ENCODE measurements at places on chromosomes 2 and 18.

DNA sequence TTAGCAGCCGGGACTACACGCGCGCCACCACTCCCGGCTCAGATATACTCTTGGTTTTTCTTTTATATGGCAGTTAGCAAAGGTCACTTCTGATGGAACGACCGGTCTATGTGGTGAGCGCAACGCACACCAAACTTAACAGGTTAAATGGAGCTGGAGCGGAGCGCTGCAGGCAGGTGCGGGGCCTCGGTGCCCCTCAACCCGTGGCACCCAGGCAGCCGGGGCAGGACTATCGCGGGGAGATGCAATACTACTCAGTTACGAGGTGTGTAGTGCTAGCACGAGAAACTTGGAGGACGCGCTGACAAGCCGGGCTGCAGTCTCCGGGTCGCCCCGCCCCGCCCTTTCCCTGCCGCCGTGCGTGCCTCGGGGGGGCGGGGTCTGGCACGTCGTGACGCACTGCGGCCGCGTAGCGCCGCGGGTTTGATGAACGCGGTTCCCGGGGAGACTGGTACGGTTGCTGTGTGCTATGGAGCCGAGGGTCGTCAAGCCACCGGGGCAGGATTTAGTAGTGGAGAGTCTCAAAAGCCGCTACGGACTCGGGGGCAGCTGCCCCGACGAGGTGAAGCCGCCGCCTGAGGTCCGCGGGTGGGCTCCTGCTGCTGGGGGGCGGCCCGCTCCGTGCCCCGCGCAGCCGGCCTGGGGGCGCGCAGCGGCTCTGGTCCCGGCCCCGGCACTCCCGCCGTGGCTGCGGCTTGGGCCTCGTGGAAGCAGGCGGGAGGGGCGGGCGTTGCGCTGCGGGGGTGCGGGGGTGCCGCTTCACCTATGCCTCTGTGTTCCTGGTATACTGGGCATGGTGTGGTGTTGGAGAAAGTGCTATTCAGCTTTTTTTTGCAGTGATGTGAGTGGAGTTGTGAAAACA is at the start of gene CCDC138:
Gene CCDC138 (plus strand): TSS at position 418 of the 862 bp plus-strand sequence. CDS start 52 bp downstream, at position 470.
- DNase-seq = no peak

GRCh38 chr18:43303376-43303775 is 26.1 kb upstream of the SYT4 start:
- no peak for DNase-seq

DNA sequence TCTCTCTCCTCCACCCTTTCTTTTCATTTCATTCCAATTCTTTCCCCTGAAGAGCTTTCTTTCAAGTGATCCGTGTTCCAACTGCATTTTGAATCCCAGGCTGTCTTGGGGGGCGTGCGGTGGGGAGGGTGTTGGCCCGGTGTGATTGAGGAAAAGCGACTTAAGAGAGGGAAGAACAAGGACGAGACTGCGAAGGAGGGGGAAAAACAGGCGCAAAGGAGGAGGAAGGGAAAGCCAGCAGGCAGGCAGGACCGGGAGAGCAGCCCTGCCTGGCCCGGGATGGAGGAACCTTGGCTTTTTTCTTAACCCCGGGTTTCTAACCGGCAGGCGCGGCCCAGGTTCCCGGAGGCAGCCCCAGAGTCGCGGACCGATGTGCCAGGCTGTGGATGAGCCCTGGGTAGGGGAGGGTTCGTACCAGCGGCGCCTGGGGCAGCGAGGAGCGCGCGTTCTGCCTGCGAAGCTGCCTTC is 1.3 kb downstream of the ADCYAP1 start:
- no peak for DNase-seq

GRCh38 chr2:112829961-112830681 is 6.5 kb downstream of the IL1B start:
- no peak for DNase-seq

DNA sequence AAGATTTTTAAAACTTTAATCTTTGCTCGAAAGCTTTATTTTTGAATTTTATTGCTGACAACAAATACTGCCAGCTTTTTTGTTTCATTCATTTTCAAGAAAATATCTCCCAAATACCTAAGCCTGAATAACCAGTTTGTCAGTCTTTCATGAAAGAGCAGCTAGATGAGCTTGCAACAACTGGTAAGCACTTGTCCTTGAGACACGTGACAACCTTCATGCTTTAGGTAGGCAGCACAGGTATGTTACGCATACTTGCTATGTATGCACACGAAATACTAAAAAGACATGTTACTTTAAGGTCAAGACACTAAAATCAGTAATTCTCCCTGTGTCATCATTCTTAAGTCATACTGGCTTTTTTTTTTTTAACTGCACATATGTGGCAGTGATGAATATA is 12.3 kb downstream of the CEBPZ start:
- DNase-seq = no peak

GRCh38 chr2:235050980-235051351 is 99.1 kb downstream of the SH3BP4 start:
- no peak for DNase-seq

DNA sequence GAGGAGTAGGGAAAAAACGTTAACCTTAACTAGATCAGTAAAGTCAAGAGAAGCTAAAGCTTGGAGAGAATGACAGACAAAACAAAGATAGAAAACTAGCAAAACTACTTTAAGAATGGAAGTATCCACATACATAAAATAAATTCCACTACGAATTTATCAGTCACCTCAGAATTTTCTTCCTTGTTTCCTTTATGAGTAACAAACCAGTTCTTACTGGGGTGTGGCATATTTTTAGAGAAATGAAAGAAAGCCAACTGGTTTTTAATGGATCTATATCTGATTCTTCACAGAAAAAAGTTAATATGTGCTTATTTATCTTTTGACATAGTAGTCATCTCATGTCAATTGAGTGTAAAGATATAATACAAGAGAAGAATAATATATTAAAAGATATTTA is 2033.7 kb upstream of the CELF4 start:
- DNase-seq = no peak

DNA sequence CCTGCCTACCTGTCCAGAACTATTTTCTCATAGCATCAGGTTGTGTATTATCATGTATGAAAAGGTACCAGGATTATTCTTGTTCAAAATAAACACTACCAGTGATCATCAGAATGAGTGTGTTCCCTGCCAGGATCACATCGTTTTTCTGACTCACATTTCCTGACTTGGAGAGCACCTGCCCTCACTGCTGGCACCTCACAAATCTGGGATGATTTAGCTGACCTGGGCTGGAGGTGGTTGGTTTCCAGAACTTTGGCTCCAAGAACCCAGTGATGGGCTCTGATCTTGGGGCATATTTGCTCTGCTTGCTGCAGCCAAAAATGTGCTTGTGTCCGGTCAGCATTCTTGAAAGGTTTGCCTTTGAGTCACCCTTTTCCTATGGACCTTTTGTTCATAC is 836.3 kb upstream of the ACVR2A start:
- DNase-seq = no peak

- no peak for DNase-seq
Observed at GRCh38 chr18:6795307-6795706, 65.8 kb downstream of the ARHGAP28 start.

All from NCI-H187 treated with DMSO at 0.1 percent for 48 hours (cell line).